ENCODE measurements at places on chromosomes 3 and 15.

GRCh38 chr3:188468196-188468595 is 314.2 kb downstream of the LPP start:
- DNase-seq = no peak

- no peak for DNase-seq
These were observed 38.2 kb upstream of the FAM3D start for GRCh38 chr3:58704745-58705144.

DNA sequence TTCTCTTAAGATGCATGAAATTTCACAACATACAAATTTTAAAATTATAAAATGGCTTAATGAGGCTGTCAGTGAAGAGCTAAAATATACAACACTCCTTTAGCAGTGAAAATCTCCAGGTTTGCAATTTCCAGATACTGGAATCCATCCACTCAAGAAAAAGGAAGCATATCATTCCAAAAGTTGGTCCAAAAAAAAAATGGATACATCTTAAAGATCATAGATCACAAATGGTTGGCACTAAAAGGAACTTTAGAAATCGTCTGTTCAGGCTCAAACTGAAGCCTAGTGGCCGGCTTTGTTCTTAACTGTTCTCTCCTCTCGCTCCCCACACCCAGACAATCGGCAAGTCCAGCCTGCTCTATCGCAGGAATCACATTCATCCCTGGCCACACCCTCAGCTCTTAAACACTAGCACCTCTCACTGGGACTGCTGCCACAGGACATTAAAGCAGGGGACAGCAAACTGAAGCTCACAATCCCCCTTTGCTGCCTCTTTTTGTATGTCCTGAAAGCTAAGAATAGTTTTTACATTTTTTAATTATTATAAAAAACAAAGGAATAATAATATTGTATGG is 130.3 kb upstream of the CDIN1 start:
- DNase-seq = no peak

DNA sequence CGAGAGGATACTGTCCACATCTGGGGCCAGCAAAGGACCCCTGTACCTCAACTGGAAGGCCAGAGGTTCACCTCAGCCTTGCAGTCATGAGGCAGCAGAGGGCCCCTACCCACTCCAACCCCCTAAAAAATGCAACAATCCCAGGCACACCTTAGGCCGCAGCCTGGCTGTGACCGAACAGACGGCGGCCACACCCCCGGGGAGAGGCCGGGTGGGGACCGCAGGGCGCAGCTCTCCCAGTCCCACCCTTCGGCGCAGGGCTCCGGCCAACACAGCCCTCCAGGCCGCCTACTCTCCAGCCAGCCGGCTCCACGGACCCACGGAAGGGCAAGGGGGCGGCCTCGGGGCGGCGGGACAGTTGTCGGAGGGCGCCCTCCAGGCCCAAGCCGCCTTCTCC is 457 bp upstream of the DNAJA4 start:
- DNase-seq = no peak

DNA sequence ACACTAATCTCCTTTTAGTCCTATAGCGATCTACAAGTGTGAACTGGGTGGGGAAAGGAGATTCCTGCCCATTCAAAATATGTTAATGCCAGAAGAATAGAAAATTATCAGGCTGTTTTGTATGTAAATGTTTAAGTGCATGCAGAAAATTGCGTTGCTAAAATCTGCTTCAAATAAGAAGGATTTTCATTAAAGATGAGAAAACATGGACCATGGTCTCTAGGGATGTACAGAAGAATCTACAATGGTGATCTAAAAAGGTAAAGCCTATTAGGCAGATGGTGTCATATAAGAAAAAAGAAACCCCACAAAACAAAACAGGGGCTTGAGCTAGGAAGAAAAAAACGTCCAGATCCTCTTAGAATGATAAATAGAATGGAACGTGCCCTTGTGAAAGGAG is 287.5 kb upstream of the ROBO1 start:
- no peak for DNase-seq

GRCh38 chr3:107994181-107994580 is 96.7 kb downstream of the CD47 start:
- no peak for DNase-seq

GRCh38 chr3:134078169-134078831 is 48.6 kb upstream of the SLCO2A1 start:
- no peak for DNase-seq

- DNase-seq = no peak
These were observed 1.2 kb downstream of the CCDC9B start for GRCh38 chr15:40339621-40339945.

GRCh38 chr3:10996345-10997013 is 3.9 kb downstream of the SLC6A1 start:
- DNase-seq = no peak

DNA sequence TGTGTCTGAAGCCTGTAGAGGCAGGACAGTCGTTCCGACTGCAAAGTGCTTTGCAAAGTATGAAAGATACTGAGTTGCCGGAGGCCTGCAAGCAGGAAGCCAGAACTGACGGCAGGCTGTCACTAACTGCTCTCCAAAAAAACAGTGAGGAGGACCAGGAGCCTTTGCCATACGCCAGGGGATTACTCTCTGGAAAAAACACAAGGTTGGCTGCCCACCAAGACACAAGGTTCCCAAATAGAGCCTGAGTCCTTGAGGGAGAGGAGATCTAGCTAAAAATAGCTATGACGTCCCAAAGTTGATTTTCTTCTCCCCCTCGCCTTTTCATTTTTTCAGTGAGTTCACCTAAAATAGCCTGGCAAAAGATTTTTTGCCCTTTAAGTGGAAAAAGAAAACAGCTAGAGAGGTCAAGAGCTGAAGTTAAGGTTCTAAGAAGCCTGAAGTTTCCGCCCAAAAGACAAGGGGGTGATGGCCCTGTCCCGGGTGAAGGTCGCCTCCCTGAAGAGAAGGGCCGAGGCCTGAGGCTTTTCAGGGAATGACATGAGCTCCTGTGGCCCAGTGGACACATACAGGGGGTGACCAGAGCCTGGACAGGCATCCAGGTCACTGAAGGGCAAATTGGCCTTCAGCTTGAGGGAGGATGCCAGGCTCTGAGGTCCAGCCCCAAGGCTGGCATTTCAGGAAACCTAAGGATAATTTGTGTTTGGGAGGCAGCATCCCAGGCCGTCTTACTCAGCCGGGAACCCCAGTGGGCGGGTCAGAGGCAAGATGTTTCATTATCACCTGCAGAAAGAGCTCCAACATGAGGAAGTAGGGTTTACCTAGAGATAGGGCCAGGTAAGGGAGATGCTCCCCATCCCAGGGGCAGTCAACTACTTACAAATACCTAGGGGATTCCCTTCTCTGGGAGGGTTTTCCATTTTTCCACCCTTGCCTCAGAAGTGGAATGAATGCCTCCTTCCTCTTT is 44.9 kb upstream of the DGKG start:
- no peak for DNase-seq

DNA sequence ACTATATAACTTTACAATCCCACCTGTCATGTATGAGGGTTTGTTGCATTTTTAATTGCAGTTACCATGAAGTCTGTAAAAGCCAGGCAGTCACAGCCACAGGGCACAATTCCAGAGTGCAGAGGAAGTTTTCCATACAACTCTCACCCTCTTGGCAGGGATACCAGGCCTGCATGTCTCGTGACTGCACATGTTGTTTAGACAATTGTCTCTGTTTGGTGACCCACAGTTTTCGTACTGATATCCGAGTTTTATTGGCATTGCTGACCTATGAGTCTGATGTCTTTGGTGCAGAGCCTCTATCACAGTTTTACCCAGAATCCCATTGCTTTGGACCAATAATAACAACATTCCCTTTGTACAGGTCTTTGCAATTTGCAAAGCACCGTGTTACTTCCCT is 24.9 kb upstream of the MYZAP start:
- no peak for DNase-seq

DNA sequence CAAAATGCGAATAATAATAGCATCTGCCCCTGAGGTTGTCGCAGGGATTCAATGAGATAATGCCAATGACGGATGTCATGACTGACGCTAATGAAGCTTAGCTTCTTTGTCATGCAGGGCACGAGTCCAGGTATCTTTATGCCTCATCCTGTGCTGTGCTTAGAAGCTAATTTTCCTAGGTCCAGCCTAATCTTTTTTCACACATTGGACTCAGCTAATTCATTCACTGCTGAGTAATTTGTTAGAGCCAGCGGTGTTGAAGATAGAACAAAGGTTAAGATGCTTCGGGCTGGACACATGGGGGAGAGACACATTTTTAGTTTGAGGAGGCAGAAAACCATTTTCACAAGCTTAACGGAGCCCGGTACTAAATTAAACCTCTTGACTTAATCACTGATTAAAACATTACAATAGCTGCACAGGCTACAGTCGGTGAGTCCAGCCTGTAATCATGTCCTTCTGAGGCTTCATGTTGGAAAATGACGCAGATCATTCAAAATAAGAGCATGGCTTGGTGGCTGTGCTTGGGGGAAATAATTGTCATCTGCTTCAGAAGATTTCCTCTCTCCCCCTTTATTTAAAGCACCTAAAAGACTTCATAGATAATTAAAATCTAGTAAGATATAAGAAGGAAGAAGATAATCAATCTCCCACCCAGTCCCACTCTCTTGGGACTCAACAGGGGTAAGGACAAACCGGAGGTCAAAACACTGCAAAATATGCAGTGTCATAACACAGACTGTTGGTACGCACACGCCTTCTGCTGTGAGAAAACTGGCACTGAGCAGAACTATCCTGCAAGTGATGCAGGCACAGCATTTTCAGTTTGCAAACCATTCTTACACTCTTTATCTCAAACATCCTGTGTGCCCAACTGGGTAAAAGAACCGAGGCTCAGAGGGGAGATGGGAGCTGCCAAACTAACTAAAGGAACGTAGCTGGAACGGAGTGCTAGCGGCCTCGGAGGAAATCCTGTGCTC is 3.3 kb upstream of the CCDC174 start:
- DNase-seq = no peak

DNA sequence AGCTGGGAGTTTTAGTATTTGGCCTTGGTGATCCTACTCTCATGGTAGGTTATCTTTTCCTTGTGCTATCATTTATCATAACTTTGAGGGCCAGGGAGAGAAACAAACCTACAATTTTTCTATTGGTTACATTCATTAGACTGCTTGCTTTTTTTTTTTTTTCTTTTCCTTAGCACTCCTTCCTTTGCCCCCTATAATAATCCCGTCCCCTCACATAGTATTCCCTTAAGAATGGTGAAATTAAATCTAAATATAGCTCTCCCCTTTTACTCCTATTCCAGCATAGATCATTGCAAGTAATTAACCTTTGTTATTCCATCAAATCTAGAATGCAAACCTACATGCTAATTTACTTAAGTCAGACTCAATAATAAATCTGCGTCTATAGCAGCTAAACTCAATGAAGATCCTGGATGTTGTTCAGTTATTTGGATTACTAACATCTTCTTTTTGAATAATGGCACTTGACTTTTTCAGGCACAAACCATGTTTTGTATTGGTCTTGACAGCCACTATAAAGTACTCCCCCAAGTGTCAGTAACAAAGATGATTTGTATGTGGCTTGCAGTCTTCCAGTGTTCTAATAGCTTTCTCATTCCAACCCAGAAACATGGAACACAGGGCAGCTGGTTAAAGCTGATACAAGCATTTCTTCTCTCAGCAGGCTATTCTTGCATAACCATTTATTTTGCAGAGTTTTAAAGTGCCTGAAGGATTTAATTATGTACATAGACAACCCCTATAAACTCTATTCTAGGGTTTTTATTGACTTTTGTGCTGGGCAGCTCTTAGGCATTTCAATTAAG is 420.6 kb downstream of the MECOM start:
- DNase-seq = no peak

GRCh38 chr3:131142580-131142979 is 115.9 kb downstream of the NEK11 start:
- DNase-seq = no peak

DNA sequence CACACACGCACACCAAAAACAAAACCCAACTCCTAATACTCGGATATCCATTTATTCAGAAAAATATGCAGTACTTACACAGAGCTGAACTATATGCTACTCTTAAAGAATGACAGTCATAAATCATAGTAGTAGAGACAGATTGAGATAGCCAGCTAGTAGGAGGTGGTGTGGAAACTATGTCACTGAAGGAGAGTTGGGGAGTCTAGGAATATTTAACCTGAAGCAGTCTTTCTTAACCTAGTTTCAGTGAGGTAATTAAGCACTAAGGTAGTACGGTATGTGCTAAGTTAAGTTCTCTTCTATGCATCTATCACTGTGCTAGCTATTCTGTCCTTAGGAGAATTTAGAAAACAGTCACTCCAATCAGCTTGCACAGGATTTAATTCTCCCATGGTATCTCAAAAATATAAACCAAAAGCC is 54.2 kb downstream of the ANKRD28 start:
- no peak for DNase-seq

GRCh38 chr3:50212502-50212901 is 7.4 kb downstream of the SLC38A3 start:
- DNase-seq = no peak

All from kidney capillary endothelial cell (primary cell).